ENCODE measurements at places on chromosomes 2 and 18. TPM values are rescaled to one million over a fixed set of nuclear protein-coding genes. Genes with fewer than 3 reads are reported as not detected.

DNA sequence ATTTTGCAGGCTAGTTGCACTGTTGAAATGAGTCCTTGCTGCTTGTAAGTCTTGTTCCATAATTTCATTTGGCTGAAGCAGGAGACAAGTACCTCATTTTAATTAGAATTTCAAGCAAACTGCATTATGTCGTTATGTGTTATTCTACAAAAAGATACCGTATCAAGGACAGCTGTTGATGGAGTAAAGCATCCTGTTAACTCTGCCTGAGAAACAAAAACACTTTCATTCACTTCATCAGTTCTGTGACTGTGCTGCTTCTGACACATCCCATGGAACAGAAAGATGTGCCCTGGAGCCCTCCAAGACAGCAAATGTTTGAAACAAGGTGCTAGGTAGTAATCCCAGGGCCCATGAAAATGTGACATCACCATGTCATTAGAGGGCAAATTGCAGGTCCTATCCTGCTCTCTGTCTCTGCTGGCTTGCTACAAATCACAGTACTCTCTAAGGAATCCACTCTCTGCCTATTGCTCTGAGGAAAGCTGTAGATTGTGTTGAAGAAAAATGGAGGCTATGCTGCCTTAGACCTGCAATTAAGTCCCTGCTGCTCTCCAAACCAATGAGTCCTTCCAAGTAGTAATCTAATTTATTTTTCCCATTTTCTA lies 209.7 kb upstream of the PARD3B start:
- no peak for DNase-seq

DNA sequence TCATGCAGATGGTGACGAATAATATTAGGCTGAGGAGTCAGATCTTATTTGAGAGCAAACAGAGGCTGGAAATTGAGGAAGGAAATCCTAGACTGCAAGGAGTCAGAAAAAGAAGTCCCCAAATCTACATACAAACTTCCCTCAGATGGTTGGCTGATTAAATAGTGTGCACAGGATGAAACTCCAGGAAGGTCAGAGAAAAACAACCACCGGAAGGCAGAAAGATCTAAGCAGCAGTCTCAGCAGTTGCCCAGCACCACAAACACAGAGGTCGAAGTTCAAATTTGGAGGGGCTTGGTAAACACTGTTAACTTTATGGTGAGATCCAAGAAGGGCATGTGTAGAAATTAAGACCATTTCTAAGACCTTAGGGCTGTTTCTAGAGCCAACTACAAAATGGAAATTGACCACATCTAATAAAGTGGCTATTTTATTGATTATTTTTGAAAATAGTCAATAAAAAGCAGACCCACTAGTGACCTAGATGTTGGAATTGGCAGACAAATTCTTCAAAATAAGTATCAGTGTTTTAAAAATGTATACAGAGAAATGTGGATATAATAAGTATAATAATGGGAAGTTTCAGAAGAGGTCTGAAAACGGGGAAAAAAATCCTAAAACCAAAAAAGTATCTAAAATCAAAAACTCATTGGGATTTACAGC lies 134.8 kb downstream of the GALNT1 start:
- DNase-seq: no peak

DNA sequence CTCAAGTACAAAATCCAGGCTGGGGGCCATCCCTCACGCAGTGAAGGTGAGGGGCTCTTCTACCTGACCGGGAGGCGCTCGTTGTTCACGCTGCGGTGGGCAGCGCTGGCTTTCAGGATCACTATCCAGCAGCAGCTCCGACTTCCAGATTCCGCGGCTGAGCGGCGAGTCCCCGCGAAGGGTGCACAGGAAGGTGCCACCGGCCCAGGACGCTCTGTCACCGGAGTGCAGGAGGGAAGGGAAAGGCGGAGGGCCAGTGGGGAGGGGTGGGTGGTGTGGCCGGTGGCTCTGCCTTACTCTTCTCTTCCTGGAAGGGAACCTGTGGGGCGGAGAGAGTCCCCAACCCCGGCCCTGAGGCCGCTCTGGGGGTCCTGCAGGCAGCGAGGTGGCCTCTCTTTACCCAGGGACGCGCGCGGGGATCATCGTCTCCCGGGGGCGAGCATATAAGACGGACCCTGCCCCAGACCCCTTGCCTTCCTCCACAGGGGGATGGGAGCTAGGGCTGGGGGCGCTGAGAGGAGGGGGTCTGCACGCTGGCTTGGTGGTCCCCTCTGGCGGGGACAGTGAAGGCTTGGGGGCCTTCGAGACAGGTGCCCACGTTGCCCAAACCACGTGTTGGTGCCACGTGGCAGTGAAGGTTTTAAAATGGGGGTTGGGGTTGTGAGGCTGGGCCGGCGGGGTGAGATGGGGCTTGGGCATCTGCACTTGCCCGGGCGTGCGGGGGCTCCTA lies 26.9 kb upstream of the HS6ST1 start:
- DNase-seq: no peak

GRCh38 chr2:158205215-158205614 lies 103.5 kb downstream of the UPP2 start:
- no peak for DNase-seq

DNA sequence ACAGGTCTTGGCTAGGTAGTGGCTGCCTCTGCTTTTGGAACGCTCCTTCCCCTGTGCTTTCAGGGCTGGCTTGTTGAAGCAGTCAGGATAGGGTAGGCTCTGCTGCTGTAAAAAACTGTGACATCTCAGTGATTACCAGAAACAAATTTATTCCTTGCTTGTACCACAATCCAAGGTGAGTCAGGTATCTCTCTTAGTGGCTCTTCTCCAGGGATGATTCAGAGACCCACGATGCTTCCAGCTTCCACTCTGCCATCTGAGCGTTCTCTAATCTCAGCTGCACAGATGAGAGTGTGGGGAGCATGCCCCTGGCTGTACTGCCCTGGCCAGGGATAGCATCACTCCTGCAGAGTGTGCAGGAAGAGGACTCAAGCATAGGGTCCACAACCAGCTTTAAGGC lies 174.9 kb downstream of the VAPA start:
- DNase-seq: no peak

SEMA4C gene
- 18.8 TPM for total RNA-seq

RIT2 gene
- not detected for total RNA-seq

GRCh38 chr2:61419570-61419969 lies 51.3 kb downstream of the USP34 start:
- DNase-seq: no peak

DNA sequence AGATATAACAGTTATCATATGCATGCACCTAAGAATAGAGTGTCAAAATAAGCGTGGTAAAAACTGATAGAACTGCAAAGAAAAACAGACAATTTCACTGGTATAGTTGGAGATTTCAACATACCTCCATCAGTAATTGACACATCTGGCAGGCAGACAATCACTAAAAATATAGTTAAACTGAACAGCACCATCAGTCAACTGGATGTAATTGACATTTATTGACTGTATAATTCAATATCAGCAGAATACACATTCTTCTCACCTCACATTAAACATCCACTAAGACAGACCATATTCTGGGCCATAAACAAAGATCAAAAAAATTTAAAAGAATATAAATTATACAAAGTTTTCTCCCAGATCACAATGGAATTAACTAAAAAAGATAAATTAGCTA lies 378.5 kb upstream of the RGPD4 start:
- no peak for DNase-seq

GRCh38 chr2:181910028-181910831 lies 18.7 kb downstream of the ITPRID2 start:
- DNase-seq: no peak

GRCh38 chr2:168062054-168062453 lies 185.3 kb downstream of the STK39 start:
- no peak for DNase-seq

GALNT13 gene
- total RNA-seq: not detected

DNAH6 gene
- 0.33 TPM for total RNA-seq

DNA sequence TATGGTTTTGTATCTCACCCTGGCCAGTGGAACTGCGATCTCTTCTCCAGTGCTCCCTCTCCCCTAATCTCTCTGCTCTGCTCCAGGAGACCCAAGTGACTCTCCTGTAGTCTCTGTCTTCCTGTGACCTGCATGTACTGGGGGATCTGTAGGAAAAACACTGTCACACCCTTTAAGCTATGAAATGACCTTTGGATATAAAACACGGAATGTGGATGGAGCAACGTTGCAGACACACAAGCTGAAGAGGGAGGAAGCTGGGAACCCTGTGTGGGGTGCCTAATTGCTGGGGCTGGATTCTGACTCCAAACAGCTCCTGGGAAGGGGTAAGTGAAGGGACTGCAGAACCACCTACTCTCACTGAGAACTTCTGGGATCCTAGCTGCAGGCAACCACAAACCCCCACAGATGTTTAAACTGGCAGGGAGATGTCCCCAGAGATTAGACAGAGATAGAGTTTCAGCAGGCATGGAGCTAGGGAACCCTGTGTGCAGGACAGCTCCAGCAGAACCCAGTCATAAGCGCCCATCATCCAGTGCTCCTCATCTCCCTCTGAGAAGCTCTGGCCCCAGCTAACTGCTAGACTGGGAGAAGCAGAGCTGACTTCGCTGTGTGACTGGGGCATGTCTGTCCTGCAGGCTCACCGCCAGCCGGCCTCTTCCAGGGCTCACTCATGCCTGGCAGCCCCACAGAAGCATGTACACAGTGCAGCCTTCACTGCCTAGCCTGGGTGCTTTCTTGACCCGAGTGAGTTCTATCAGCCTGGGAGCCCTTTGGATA lies 482.7 kb upstream of the SETBP1 start:
- no peak for DNase-seq

DNA sequence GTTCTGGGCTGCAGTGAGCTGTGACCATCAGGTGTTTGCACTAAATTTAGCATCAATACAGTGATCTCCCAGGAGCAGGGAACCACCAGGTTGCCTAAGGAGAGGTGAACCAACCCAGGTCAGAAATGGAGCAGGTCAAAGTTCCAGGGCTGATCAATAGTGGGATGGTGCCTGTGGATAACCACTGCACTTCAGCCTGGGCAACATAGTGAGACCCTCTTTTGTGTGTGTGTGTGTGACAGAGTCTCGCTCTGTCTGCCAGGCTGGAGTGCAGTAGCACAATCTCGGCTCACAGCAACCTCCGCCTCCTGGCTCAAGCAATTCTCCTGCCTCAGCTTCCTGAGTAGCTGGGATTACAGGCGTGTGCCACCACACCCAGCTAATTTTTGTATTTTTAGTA lies 163.7 kb upstream of the SERTAD2 start:
- no peak for DNase-seq

DNA sequence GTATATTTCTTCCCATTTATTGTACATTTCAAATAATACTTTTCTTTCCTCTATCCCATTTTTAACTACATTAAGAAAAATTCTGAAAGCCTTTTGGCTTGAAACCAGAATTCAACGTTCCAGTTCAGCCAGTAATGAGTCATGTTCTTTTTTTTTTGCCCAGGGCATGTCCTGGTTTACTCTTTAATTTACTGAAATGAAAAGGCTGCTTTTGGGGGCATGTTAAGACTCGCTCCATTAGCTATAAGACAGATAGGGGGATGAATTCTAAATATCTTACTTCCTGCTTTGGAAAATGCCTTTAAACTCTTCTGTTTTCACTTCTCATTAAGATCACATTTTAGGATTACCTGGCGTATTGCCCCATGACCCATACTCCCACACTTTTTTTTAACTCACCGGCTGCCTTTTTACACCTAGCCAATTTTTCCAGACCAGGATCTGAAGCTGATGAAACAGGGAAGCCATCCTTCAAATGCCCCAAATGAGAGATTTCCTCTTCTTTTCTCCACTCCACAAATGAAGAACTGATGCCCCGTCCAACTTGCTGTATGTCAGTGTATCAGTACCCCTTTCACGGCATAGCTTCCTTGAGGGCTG lies 585 bp downstream of the ABCA12 start:
- DNase-seq: no peak

GRCh38 chr2:156675896-156676295 lies 239.7 kb downstream of the GPD2 start:
- no peak for DNase-seq

DNA sequence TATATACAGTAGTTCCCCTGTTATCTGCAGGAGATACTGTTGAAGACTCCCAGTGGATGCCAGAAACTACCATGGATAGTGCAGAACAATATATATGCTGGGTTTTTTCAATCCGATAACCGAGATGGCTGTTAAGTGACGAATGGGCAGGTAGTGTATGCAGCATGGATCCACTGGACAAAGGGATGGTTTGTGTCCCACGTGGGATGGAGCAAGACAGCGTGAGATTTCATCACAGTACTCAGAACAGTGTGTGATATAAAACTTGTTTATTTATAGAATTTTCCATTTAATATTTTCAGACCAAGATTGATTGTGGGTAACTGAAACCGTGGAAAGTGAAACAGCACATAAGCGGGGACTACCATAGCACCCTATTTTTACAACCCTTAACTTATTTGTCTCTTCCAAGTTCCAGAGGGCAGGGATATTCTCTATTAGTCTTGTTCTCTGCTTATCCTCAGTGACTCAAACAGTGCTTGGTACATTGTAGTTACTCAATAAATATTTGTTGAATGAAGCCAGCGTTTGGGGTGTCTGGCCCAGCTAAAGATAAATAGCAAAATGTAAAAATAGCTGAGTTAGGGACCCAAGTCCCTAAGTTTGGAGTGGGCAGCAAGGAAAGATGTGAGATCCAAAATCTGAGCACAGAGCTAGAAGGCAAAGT lies 50.0 kb downstream of the RHBDD1 start:
- DNase-seq: no peak

- no peak for DNase-seq
These were observed 104.8 kb downstream of the POLR1A start for GRCh38 chr2:86000938-86001312.

GRCh38 chr2:105894327-105894944 lies 149.7 kb downstream of the NCK2 start:
- no peak for DNase-seq

GRCh38 chr2:96106991-96107707 lies 9.2 kb downstream of the ADRA2B start:
- no peak for DNase-seq

DNA sequence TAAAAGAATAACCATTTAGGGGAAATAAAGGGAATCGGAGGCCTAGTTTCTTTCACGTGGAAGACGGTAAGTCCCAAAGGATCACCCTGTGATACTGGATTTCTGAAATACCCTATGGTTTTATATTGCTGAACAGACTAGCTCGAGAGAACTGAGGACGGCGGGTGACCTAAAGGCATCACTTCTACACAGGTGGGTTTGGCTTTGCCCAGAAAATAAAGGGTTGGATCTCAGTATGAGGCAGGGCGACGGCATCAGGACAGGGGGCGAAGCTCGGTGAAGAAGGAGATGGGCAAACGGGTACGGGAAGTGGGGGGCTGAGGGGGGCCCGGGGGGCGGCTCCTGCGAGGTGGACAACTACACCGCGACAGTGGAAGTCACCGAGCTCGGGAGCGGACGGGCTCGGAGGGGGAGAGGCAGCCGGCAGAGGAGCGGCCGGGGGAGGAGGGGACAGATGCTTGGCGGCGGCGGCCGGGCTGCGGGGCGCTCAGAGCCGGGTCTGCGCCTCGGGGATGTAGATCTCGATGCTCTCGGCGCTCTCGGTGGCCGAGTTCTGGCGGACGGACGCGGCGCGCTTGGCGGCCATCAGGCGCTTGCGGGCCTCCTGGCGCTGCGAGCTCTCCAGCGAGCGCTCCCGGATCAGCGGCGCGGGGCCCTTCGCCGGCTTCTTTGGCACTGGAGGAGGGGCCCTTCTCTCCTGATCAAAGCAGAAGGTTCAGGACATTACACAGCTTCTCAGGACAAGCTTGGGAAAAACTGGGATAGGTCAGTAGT lies 48.9 kb downstream of the TGIF1 start:
- DNase-seq: peak; percentile 24

HMSD gene
- total RNA-seq: 19.5 TPM

- DNase-seq: no peak
These were observed 9.5 kb downstream of the USP40 start for GRCh38 chr2:233556881-233557736.
